ENCODE measurements at places on chromosomes 2 and 18.

- no peak for DNase-seq
These were observed 3.9 kb upstream of the MYCN start for GRCh38 chr2:15936277-15937104.

- no peak for DNase-seq
These were observed 940 bp upstream of the BOLA3 start for GRCh38 chr2:74148457-74149246.

GRCh38 chr2:169478745-169479256, 493 bp upstream of the BBS5 start:
- no peak for DNase-seq

DNA sequence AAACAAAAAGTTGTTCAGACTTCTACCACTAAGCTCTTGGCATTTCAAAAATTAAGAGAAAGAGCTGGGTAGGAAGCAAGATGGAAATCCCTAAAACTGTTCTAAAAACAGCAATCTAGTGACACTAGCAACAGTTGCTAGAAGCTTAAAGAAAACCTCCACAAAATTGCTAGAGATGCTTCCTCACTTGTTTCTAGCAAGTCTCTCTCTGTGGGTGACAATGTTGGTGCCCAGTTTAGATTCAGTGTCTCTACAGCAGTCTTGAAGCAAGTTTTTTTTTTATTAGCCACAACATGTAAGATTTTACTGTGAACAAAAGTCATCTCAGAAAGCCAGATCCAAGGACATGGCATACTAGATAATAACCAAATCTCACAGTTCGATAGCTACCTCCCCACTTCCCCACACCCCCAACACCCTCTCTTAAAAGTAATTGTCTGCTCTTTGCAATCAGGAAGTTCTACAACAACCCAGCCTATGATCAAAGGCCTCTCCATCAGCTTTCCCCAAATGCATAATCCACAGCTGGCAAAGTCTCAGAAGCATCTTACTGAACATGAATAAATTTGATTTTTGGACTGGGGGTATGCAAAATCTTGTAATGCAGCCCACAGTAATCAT, 70.0 kb downstream of the ANKRD44 start:
- DNase-seq = no peak

GRCh38 chr2:112093216-112093615, 38.1 kb downstream of the TMEM87B start:
- no peak for DNase-seq

DNA sequence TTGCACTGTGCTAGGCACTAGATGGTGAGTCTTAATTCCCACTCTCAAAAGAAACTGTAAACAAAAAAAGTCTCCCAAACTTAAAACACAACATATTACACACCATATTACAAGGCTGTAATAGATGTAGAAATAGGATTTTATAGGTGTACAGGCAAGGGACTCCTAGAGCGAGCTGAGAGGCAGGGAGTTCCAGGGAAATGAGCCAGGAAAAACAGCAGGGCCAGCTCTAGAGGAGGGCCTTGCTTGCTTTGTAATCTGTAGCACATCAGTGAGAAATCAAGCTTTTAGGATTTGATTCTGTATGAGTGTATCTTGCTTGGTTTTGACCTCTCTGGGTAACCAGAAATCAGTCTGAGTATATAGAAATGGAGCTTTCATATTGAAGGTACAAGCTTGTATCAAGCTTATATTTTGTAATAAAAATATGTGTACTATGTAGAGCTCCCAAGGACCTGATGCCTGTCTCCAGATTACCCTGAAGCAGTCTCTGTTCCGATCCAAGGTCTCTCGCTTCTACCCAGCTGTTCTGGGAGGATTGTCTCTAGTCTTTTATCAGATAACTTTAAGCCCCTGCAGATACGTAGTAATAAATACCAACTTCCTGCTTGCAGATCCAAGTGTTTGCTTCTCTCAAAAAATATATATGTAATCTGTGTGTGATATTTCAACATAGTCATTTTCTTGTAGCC, 73.0 kb downstream of the MYO1B start:
- DNase-seq = no peak

- DNase-seq = no peak
These were observed 53.6 kb upstream of the PKDCC start for GRCh38 chr2:41994233-41994637.

- peak; percentile 25 for DNase-seq
These were observed 491 bp downstream of the L3MBTL4 start for GRCh38 chr18:6414118-6414722.

- no peak for DNase-seq
These were observed 2114.6 kb upstream of the PIK3C3 start for GRCh38 chr18:39840406-39840805.

GRCh38 chr2:223051693-223052289, at the start of gene KCNE4:
KCNE4 (plus strand) TSS chr2:223052190; CDS start chr2:223052831, 641 bp downstream.
- no peak for DNase-seq

DNA sequence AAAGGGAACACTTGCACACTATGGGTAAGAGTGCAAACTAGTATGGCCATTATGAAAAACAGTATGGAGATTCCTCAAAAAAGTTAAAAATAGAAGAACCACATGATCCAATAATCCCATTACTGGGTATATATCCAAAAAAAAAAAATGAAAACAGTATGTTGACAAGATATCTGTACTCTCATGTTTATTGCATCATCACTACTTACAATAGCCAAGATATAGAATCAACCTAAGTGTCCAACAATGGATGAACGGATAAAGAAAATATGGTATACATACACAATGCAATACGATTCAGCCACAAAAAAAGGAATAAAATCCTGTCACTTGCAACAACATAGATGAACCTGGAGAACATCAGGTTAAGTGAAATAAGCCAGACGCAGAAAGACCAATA, 73.3 kb downstream of the LOXHD1 start:
- no peak for DNase-seq

- no peak for DNase-seq
These were observed 3.3 kb downstream of the CDH7 start for GRCh38 chr18:65754121-65754520.

DNA sequence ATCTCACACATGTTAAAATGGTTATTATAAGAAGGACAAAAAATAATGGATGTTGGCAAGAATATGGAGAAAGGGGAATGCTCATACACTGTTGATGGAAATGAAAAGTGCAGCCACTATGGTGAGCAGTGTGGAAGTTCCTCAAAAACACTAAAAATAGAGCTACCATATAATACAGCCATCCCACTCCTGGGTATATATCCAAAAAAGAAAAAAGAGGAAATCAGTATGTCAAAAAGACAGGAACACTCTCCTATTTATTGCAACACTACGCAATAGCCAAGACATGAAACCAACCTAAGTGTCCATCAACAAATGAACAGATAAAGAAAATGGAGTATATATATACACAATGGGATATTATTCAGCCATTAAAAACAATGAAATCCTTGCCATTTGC, 642.6 kb downstream of the RNF144A start:
- DNase-seq = no peak

GRCh38 chr2:184945326-184945725, 347.0 kb downstream of the ZNF804A start:
- no peak for DNase-seq

- no peak for DNase-seq
These were observed 108.7 kb upstream of the KCTD1 start for GRCh38 chr18:26656944-26657536.

DNA sequence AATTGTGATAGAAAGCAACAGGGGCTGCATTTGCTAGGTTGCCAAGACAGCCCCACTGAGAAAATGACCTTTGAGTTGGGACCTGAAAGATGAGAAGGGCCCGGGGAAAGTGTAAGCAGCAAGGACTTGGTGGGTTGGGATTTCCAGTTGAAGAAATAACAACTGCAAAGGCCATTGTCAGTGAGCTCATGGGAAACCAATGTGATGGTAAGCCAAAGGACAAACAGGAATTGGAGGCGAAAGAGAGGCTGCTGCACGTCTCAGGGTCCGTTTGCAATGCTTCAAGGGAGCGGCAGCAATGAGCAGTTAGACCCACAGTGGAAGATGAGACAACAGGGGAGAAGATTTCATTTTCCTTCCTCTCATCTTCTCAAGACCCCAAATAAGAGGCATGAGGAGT, 51.5 kb upstream of the RGPD4 start:
- no peak for DNase-seq

- no peak for DNase-seq
These were observed 72.2 kb downstream of the CAB39 start for GRCh38 chr2:230784795-230785194.

DNA sequence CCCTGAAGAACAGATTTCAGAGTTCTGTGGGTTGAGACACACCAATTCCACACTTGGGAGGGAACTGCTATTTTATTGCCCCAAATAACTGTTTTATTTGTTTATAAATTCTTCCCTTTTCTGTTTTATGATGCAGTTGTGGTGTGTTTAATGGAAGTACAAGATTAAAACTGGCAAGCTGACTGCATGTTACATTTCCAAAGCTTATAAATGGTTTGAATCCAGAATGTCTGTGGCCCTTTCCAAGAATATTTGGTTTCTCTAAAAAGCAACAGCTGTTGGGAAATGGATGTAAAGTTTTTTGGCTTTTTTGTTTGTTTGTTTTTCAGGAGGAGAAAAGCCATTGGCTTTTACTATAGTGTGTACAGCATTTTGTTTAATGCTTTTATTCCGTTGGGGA, 234.5 kb downstream of the MTX2 start:
- no peak for DNase-seq

GRCh38 chr18:10240973-10241372, 213.5 kb upstream of the APCDD1 start:
- no peak for DNase-seq

DNA sequence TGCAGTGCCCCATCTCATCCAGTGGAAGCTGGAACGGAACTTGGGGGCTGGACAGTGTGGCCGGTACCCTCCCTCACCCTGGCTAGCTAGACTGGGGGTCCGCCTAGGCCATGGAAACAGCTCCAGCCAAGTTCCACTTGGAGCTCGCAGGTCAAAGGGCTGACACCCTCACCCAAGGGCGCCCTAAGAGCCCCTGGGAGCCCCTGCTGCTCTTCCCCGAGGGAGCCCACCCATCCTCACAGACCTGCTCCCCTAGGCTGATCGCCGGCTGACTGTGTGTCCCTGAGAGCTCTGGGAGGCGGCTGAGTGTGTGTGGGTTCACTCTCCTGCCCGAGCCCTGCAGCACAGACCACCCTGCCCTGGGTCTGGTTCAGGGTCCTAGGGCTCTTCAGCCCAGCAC, 118.2 kb upstream of the OTOS start:
- no peak for DNase-seq

DNA sequence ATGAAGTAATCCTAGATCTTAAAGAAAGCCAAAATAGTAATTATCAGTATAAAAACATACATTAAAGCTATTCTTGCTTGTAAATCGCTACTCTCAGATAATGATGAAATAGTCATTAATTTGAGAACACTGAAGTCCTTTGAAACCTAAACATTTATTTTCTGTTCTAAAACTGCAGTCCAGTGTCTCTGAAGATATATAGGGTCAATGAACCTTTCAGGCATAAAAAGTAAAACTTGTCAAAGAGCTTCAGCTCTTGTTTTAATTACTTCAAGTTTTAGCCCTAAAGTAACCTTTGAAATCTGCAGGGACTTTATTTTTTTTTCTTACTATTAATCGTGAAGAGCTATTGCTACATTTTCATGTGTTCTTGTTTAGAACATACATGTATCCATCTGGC, 116.3 kb downstream of the KYNU start:
- DNase-seq = no peak

- no peak for DNase-seq
These were observed at the start of gene LRP1B for GRCh38 chr2:142131010-142131669. LRP1B (minus strand) TSS chr2:142131016; CDS start chr2:142130729, 287 bp downstream.

Measured in activated gamma-delta T cell (primary cell).